Activated CD8-positive, alpha-beta memory T cell treated with anti-CD3 and anti-CD28 coated beads, Interleukin-2, amount 50 U/mL, for 4 hours (primary cell): ENCODE measurements at places on chromosomes 5 and 9.
A peak's percentile ranks its signal among the peaks of the same experiment; 100 is the strongest.

GRCh38 chr9:74940600-74940999, 12.1 kb downstream of the C9orf40 start:
- DNase-seq = no peak

GRCh38 chr5:88836195-88836838, 46.7 kb downstream of the MEF2C start:
- DNase-seq = no peak

- DNase-seq = no peak
These were observed 217.9 kb upstream of the KLF4 start for GRCh38 chr9:107707428-107707837.

GRCh38 chr9:92664394-92665152, 5.4 kb downstream of the IPPK start:
- no peak for DNase-seq

DNA sequence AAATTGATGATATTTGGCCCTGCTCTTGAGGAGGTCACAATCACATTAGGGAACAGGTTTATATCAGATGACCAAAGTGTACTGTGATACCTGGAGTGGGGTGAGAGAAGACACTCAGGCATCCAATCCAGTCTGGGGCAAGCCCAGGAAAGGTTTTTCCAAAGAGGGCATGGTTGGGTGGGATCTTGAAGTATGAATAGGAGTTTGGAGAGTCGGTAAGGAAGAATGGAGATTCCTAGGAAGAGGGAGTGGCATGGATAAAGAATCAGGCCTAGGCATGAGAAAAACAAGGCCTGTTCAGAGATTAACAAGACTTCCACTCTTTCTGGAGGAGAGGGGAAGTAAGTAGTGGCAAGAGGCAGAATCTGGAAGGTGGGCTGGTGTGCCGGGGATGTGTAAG, 91.1 kb downstream of the MVB12B start:
- DNase-seq = no peak

GRCh38 chr9:112180387-112180881, 5.3 kb upstream of the SUSD1 start:
- DNase-seq = peak; percentile 44

DNA sequence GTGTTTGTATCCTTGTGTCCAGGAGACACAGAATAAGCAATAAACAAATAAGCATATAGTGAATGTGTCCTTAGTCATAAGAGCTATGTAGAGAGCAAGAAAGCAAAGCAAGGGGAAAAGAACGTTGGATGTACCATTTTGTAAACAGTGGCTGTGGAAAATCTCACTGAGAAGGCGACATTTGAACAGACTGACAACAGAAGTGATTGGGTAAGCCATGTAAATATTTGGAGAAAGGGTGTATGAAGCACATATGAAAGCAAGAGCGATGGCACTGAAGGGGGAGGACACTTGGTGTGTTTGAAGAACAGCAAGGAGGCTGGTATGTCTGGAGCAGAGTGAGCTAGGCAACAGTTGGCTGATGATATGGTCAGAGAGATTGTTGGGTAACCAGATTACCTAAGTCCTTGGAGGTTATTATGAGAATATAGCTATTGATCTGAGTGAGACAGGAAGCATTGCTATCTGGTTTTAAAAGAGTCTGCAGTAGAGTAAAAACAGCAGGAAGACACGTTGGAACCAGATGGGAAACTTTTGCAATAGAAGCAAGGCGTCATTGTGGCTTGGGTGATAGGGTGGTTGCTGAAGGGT, 115.5 kb upstream of the IL7R start:
- no peak for DNase-seq

DNA sequence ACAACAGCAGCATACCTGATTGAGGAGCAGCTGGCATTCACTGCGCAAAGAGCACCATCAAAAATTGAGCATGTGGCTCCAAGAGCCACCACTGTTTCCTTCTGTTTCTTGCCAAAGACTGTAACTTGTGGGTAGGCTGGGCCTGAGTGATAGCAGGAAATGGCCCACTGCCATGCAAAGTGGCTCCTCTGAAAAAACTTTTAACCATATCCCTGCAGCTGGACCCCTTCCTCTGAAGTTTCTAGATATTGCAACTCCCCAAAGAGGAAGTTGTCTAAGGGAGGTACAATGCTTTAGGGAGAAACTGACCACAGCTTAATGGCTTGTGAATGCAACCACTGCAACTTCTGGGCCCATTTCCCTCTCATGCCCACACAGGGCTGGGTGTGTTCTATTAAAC, 355.4 kb upstream of the PDE4D start:
- no peak for DNase-seq

GRCh38 chr5:608429-609370, 3.4 kb upstream of the CEP72 start:
- no peak for DNase-seq

GRCh38 chr9:34059281-34059680, 10.6 kb upstream of the UBAP2 start:
- no peak for DNase-seq

DNA sequence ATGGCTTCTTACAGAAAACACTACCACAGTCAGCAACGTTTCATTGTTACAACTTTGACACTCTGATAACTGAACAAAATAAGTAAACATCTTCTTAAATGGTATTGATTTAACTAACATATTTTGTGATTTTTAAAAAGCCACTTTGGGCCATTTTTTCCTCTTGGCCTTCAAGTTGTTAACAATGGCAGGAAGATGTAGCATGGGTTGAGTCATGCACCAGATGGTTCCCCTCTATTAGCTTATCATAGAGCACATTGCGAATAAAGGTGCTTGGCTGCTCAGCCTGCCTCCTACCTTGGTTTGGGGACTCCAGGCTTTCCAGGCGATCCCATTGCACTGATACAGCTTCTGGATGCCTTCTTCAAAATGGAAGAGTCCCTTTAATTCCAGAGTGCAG, 24.1 kb upstream of the CER1 start:
- DNase-seq = no peak

DNA sequence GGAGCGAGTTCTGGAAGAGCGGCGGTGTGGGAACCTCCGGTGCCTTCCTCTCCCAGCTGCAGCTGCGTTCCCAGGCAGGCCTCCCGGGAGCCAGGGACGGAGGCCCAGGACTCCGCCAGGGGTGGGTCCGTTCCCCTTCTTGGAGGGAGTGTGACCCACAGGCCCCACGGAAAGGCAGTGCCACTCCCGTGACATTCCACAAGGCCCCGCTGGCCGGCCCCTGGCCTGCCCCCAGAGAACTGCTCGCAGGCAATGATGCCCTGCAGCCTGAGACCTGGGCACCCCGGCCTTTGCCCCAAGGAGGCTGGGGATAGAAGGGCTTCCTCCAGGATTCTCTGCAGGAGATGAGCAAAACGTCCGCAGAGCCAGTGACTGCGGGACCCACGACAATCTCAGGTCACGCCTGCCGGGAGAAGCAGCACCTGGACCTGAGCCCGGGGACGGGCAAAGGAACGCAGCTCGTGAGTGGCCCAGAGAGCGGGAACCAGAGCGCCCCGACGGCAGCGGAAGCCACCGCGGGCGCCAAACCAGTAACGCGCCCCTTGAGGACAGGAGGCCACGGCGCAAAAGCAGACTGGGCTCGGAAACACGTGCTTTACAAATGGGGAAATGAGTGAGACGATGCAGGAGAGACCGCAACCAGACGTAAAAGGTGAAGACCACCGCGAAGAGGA, 9.3 kb downstream of the OBP2B start:
- DNase-seq = peak; percentile 54

DNA sequence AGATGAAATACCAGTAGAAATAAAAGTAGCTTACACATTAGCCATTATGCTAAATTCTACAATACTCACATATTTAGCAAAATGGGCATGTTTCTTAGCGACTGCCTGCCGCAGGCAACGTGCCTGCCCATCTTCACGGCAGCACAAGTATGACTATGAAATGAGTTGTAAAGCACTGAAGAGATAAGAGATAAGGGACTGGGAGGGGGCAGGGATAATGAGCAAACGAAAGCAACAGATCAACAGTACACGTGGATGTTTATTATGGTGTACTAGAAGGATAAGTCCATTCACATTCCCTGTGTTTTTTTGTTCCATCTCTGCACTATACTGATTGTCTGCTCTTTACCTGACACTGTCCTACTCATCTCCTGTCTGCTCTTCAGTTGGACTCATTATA, 44.1 kb upstream of the KCNN2 start:
- no peak for DNase-seq

GRCh38 chr5:133820507-133820906, 147.9 kb downstream of the C5orf15 start:
- DNase-seq = no peak

GRCh38 chr9:748861-749497, 92.5 kb upstream of the DMRT1 start:
- DNase-seq = no peak

DNA sequence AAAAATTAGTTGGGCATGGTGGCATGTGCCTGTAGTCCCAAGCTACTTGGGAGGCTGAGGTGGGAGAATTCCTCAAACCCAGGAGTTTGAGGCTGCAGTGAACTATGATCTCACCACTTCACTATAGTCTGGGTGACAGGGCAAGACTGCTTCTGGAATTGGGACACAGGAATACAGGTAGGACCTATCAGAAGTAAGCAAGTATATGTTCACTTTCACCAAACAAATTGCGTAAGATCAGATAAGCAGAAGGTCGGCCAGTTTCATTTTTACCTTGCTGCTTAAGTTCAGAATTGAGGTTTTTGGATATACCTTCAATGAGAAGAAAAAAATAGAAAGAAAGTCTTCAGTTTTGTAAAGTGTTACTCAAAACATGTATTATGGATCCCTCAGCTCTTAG, 171.7 kb downstream of the MAT2B start:
- DNase-seq = no peak
